Foreskin keratinocyte (primary cell): ENCODE measurements at places on chromosomes 5 and 9. TPM values are rescaled to one million over a fixed set of nuclear protein-coding genes. Genes with fewer than 3 reads are reported as not detected.

Gene FCN2
- not detected in 2 replicates for total RNA-seq

DNA sequence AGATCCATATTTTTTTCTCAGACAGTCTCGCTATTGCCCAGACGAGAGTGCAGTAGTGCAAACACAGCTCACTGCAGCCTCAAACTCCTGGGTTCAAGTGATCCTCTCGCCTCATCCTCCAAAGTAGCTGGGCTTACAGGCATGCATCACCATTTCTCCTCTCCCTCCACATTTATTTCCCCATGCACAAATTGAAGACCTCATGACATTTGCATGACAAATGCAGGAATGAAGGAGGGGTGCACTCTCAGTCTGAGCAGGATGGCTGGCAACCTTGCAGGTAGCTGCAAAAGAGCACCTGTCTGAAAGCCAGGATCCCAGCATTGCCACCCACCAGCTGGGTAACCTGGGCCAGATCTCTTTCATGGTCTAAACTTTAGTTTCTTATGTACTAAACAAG, 111.2 kb downstream of the SH3TC2 start:
- DNase-seq = no peak

Gene PCDHGA3
- total RNA-seq = not detected in 2 replicates

DNA sequence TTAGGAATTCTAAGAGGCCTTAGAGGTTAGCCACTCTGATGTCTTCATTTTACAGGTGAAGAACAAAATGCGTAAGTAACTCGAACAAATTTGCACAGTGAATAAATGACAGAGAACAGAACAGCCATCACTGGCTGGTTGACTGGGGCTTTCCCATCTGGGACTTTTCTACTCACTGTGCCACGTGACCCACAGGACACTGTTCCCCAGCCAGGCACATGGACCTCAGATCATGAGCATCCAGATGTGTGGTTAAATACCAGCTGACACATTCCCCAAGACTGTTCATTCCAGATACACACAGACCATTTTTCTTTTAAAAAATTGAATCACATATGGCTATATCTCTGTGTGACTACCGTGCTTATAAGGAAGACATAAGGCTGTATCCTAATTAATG, 25.8 kb upstream of the MED10 start:
- peak; percentile 18 for DNase-seq

DNA sequence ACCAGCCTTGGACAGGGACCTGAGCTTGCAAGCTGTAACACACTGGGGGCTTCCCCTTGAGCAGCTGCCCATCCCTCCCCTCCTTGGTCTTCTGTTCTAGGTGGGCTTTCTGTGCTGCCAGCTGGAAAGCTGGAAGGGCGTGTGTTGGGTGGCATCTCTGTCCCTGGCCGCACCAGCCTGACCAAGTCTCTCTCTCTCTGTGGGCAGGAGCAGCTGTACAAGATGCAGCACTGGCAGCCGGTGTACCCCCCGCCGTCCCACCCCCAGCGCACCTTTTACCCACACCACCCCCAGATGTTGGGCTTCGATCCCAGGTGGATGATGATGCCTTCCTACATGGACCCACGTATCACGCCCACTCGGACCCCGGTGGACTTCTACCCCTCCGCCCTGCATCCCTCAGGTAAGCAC, 32.1 kb upstream of the POMT1 start:
- no peak for DNase-seq

Gene SPATA6L
- 0.24 and 0.28 TPM in 2 replicates for total RNA-seq

GRCh38 chr5:159456722-159457465, 126.6 kb upstream of the IL12B start:
- peak; percentile 63 for DNase-seq

DNA sequence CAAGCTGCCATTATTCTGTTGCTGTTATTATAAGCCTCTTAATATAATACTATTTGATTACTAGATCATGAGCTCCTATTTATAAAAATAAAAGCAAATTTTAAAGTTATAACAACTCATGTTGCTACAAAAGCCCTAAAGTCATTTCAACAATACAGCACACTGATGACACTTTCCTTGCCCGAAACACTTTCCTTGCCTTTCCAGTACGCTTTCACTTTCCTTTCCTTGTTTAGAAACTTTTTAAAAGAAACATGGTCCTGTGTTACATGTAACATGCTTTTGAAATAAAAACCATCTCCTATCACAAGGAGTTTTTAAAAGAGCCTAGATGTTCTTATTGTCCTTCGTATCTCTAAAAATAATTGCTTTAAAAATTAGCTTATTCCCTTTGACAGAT, 688.4 kb downstream of the PTPRD start:
- DNase-seq = peak; percentile 1

GRCh38 chr5:167415779-167416746, 875.4 kb upstream of the WWC1 start:
- DNase-seq = no peak

Gene SAXO1
- not detected in 2 replicates for total RNA-seq

Gene UBE2D2
- total RNA-seq = 149 TPM in 2 replicates

DNA sequence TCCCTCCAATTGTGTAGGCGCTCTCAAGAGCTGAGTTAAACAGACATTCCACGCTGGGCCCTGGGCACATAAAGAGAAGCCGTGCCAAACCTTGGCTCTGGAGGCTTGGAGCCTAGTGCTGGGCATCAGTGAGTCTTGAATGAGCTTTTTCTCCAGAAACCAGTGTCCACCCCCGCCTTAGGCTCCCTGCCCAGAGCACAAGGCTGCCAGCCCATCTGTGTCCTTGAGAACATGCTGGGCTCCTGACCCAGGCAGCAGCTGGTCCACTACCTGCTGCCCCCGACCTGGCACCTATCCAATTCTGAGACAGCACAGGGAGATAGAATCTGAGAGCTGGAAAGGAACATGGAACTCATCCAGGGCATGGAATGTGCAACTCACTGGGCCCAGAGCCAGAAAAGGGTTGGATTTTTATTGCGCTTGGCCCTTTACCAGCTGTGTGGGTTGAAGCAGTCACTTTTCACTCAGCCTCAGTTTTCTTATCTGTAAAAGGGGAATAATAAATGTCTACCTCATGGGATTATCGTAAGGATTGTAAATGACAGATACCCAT, 92.4 kb upstream of the CPLX2 start:
- no peak for DNase-seq

- no peak for DNase-seq
These were observed 5.2 kb downstream of the CFAP77 start for GRCh38 chr9:132415181-132415580.

- peak; percentile 43 for DNase-seq
These were observed 20.0 kb downstream of the JMY start for GRCh38 chr5:79255786-79256557.

Gene TMEM215
- total RNA-seq = not detected in 2 replicates

DNA sequence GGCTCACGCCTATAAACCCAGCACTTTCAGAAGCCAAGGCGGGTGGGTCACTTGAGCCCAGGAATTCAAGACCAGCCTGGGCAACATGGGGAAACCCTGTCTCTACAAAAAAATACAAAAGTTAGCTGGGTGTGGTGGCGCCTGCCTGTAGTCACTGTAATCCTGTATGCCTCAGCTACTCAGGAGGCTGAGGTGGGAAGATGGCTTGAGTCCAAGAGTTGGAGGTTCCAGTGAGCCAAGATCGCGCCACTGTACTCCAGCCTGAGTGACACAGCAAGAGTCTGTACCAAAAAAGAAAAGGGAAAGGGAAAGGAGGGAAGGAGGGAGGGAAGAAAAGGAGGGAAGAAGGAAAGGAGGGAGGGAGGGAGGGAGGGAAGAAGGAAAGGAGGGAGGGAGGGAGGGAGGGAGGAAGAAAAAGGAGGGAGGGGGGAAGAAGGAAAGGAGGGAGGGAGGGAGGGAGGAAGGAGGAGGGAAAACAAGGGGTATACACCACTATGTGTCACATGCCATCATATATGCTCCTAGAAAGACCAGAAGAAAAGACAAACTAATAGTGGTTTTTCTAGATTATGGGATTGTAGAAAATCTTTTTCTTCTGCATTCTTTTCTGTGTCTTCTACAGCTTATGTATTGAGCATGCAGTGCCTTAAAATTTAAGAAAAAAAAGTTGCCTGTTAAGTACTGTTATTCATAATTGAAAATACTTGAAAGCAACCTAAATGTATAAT, 240.1 kb downstream of the DENND1A start:
- peak; percentile 19 for DNase-seq

GRCh38 chr9:33120620-33121019, 44.1 kb upstream of the SMU1 start:
- DNase-seq = no peak

Gene IRX1
- total RNA-seq = 7.5 and 11.3 TPM in 2 replicates

DNA sequence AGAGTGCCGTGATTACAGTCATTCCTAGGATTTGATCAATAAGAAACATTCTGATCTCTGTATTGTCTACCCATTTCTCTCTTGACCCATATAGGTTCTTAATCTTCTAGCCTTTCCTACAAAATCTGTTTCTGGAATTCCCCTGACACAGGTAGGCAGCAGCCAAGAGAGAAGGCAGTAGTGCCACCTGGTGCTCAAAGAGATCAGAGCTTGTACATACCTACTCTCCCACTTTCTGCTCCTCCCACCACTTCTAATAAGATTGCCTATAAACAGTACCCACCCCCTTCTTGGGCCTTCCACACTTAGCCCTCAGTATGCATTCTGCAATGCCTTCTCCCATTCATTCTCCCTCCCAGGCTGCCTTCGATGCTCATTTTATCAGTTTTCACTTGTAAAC, 117.4 kb upstream of the RORB start:
- peak; percentile 16 for DNase-seq

Gene SPATA31D4
- total RNA-seq = not detected in 2 replicates

DNA sequence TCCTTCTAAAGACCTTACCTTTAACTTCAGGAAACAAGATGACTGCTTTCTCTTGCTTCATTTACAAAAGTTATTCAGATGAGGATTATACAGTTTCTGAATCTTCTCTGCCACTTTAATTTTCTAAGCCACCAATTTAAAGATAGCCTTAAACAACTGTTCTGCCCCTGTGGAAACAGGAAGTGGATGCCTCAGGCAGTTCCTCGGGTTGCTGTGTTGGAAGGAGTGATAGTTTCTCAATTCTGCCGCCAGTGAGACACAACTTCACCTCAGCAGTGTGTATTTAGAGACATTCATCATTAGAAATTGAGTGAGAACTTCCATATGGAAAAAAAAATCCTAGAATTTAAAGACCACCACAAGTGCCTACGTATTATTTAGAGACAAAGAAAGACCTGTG, 475.1 kb upstream of the WWC1 start:
- no peak for DNase-seq

DNA sequence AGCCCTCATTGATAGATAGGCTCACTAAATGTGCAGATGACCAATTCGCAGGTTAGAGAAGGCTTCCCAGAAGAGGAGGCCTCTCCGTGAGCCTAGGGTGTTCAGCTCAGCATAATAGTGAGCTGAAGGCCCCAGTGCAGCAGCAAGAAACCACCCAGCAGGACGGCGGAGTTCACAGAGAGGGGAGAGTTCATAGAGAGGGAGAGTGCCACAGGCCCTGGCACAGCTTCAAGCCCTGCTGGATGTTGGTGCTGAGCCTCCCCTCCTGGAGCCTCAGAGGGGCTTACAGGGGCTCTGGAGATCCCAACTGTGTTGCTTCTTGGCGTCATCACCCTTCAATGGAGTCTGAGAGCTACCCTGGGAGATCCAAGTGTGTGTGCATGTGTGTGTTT, 2.1 kb downstream of the SLC22A5 start:
- DNase-seq = no peak

DNA sequence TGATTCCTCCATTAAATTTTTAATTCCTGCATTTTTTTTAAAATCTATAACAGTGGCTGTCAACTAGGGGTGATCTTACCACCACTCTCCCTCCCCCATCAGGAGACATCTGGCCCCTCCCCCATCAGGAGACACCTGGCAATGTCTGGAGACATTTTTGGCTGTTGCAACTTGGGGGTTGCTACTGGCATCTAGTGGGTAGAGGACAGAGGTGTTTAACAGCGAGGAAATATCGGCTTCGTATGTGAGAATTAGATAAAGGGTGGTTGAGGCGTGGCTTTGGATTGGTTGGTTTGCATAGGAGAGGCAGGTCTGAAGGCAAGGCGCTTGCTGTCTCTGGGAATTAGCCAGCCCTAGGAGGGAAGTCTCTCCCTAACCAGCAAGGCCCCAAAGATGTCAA, 10.5 kb downstream of the CDHR2 start:
- no peak for DNase-seq

- no peak for DNase-seq
These were observed 82.9 kb downstream of the COL23A1 start for GRCh38 chr5:178507151-178507932.

GRCh38 chr9:112355427-112355897, 22.0 kb upstream of the PTBP3 start:
- DNase-seq = no peak

DNA sequence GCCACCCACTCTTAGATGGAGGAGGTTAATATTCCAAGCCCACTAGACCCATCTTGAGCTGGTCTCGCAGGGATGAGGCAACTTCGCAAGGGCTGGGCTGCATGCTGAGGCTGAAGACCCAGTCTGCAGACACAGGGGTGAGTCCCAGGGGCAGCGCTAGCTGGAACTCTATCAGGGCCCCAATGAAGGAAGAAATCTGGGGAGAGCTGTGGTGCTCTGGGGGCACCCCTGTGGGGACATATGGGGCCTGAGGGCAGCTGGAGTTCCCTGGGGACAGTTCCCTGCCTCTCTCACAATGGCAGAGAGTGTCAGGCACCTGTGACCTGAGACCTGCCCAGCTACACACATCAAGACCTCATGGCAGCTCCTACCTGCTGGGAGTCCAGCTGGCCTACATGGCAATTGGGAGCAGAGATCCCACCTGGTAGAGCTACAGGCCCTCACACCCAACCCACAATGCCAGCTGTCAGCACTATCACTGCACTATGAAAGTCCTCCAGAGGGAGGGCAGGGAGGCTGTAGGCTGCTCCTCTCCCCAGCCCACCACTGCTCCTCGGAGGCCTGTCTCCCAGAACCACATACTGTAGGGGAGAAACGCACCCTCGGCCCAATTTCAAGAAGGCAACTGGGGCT, 202.2 kb downstream of the GABBR2 start:
- no peak for DNase-seq

Gene LMAN2
- total RNA-seq = 148 TPM in 2 replicates

- DNase-seq = no peak
These were observed 22.1 kb upstream of the TCERG1 start for GRCh38 chr5:146425023-146425422.

GRCh38 chr9:3526997-3527940, 1.5 kb upstream of the RFX3 start:
- DNase-seq = peak; percentile 36

DNA sequence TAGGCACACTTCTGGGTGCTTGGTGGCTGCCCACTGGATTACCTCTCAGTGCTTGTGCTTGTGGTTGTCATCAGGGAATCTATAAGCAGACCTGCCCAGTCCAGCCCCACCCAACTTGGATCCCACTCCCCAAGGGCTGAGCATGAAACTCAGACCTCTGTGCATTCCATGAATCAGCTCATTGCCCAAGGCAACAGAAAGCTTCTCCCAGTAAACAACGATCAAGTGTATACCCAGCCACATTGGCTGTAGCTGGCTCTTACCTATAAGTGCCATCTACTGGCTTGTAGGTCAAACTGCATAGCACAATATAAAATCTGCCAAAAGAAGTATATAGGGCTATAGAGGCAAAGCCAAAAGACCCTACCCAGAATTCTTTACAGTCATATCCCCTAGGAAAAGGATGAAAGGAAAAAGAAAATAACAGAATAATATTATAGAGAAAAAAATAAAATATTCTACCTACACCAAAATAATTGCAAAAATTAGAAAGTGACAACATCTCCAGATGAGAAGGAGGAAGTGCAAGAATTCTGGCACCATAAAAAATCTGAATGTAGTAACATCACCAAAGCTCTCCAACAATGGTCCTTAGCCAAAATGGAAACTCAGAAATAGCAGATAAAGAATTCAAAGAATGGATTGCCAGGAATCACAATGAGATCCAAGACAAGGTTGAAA, 321.0 kb upstream of the TRPC7 start:
- DNase-seq = peak; percentile 31

Gene SMIM23
- total RNA-seq = not detected in 2 replicates
